Stimulated activated CD4-positive, alpha-beta T cell treated with anti-CD3 and anti-CD28 coated beads, Interleukin-4, amount 100 ng/mL, for 4 hours (primary cell): ENCODE measurements at places on chromosomes 2 and 18.
A peak's percentile ranks its signal among the peaks of the same experiment; 100 is the strongest.

- DNase-seq: no peak
These were observed 12.5 kb upstream of the GPR39 start for GRCh38 chr2:132404056-132404455.

DNA sequence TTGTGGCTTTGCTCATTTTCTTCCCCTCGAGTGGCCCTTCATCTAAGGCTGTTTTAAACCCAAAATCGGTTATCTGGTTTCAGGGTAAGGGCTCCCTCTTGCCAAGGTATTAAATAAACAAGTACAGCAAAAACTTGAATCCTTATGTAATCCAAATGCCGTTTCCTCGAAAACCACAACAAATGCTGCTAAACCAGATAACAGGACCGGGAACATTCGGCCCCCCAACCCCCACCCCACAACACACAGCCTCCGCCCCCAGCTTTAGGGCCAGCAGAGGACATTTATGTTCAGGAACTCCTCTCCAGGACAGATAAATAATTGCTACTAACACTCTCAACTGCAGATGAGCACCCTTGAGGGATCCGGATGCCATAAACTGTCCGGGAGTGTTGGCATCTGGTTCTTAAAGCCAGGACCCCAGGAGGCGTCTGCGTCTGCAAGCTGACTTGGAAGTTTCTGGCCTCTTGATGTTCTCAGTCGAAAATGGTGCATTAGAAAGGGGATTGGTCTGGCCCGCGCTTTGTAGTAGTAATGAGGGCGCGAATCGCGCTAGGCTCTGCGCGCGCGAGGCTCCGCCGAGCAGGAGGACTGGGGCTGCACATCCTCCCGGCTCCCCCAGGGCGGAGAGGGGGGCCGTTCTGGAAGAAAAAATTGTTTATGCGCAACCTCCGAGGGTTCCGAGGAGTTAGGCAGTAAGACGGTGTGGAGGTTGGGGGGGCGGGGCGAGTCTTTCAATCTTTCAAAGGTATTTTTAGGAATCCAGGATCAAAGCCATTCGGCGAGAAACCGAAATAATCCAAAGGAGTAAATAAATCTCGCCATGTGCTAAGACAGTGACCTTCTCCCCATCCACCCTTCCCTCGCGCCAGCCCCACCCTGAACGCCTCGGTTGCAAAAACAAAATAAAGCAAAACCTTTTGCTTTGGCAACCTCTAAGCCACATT is 3.9 kb upstream of the ID2 start:
- DNase-seq: no peak

GRCh38 chr2:53403792-53404413 is 363.7 kb upstream of the CHAC2 start:
- no peak for DNase-seq

DNA sequence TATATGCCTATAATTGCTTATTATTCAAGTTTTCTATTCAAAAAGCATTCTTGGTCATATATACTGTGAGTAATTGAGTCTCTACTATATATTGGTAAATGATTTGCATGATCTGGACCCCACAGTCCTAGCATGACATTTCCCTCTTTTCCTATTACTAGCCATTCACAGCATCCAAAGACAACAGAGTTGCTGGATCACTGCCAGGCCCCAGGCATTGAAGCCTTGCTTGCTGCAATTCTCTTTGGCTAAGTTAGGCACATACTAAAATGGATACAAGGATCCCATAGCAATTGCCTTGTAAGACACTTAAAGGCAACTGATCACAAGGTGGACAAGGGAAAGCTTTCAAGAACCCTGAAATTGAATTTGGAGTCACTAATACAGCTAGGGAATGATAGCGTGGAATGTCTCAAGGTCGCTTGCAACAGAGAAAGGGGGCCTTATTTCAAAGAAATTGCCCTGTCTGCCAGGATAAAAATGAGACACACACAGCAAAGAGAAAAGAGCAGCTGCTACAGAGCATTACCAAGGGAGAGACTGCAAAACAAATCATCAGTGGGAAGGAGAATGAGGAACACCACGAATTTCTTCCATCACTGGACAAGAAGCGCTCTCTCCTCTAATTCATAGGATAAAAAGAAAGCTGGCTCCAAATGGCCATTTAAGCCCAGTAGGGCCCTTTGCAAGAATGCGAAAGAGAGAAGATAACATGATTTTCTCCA is 77.1 kb upstream of the EPHA4 start:
- DNase-seq: no peak

- DNase-seq: peak; percentile 27
These were observed 678 bp downstream of the PIAS2 start for GRCh38 chr18:46916551-46917107.

- DNase-seq: no peak
These were observed 66.3 kb upstream of the GPR45 start for GRCh38 chr2:105175231-105175630.

- DNase-seq: no peak
These were observed at the start of gene SIX2 for GRCh38 chr2:45009303-45009927. SIX2 (minus strand) TSS chr2:45009452; CDS start chr2:45009110, 342 bp downstream.
